ENCODE measurements at places on chromosomes 7 and 10.

DNA sequence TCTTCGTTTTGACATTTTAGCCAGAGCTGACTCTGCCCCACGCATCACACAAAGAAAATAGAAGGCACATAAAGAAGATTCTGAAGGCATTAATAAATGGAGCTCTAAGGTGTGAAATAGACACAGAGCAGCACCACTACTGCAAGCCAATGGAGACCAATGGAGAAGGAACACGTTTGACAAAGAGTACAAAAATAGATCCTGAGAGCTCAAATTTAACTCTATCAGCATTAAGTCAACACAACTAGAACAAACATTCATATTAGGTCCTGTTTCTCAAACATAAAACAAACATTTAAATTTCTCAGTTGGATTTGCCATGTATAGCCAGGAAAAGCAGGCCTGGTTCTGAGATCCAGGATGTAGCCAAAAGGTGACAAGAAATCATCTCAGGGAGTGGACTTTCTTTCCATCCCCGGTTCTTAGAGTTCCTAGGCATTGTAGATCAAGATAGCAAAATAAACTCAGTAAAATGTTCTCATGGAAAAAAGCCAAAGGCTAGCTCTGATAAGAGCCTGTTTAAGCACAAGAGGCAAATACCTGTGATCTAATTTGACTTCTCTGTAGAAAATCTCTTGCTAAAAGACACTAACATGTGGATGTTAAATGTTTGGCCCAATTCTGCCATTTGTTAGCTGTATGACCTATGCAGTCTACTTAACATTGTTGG lies 174.2 kb upstream of the VIPR2 start:
- DNase-seq, result no peak

DNA sequence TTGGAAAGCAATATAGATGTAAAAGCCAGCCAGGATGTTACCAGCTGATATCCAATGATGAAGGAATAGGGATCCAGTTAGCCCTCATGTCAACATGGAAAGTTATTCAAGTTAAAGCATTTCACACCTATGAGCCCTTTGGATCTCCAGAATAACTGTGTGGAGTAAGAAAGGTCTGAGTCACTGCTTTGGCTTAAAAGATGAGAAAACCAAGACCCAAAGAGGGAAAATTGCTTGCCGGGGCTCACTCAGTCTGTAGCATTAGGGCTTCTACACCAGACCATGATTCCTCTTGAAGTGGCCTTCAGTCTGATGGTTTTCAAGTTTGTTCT lies 12.6 kb downstream of the LSM5 start:
- DNase-seq, result no peak

DNA sequence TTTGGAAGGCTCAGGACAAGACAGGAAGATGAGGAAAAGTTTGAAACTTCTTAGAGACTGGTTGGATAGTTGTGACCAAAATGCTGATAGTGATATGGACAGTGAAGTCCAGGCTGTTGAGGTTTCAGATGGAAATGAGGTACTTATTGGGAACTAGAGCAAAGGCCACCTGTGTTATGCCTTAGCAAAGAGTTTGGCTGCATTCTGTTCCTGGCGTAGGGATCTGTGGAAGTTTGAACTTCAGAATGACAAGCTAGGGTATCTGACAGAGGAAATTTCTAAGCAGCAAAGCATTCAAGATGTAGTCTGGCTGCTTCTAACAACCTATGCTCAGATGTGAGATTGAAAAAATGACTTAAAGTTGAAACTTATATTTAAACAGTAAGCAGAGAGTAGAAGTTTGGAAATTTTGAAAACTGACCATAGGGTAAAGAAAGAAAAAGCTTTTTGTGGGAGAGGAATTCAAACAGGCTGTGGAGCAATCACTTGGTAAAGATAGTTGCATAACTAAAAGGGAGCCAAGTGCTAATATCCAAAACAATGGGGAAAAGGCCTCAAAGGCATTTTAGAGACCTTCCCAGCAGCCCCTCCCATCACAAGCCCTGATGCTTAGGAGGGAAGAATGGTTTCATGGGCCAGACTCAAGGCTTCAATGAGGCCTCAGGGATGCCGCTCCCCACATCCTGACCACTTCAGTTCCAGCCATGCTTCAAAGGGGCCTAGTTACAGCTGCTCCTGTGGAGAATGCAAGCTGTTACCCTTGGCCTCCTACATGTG lies 415.1 kb downstream of the INHBA start:
- DNase-seq, result no peak

DNA sequence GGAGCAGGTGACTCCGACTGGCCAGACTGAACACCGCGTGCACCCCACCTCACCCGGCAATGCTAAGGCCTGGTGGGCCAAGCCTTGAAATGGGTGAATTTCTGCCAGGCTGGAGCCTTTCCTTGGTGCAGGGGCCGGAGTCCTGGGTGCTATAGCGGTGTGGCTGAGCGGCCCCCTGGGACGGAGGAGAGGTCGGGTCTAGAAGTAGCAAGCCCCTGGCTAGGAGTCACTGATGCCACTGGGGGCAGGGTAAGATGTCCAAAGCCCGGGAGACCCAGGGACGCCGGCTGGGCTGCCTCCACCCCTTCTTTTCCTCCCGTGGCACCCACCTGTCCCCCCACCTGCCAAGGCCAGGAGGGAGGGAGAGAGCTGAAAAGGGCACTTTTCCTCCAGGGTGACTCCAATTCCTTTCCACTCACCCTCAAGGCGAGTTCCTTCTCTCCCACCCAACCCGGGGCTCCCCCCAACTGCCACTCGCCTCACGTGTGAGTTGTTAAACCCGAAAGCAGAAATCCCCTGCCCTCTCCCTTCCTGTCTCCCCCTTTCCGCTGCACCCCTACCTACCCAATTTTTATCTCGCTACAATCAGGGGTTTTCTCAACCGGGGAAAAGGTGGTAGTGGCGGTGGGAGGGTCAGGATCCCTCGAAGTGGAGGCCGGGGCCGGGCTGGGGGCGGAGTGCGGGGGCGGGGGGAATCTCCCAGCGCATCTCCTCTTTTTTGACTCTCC lies 6.0 kb upstream of the GATA3 start:
- DNase-seq, result no peak

DNA sequence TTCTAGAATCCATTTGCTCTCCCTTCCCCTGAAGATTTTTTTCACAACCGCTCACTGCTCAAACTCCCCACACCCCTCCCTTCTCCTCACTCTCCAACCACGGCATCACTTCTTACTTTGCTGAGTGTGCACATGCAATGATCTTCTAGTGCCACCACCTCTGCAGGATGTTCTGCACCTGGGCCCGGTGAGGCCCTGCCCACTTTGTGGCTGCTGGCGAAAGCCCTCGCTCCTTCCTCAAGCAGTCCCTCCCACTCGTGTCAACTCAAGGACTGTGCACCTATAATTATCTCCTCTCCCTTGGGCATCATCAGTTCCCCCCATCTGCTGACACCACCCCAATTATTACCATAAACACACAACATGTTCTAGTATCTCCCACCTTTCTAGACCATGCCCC lies 91.0 kb upstream of the LANCL2 start:
- DNase-seq, result no peak

- DNase-seq, result no peak
Measured at GRCh38 chr7:68707159-68707558, 891.1 kb upstream of the AUTS2 start.

GRCh38 chr10:14574291-14574690 lies 200.4 kb downstream of the FAM107B start:
- DNase-seq, result no peak

GRCh38 chr7:55524558-55525310 lies 47.6 kb downstream of the VOPP1 start:
- DNase-seq, result no peak

- no peak for DNase-seq
Measured at GRCh38 chr7:2237109-2237602, 4.4 kb upstream of the MAD1L1 start.

- DNase-seq, result no peak
Measured at GRCh38 chr10:118907051-118907450, 122.5 kb upstream of the NANOS1 start.

- no peak for DNase-seq
Measured at GRCh38 chr10:131790021-131790420, 110.8 kb upstream of the PPP2R2D start.

DNA sequence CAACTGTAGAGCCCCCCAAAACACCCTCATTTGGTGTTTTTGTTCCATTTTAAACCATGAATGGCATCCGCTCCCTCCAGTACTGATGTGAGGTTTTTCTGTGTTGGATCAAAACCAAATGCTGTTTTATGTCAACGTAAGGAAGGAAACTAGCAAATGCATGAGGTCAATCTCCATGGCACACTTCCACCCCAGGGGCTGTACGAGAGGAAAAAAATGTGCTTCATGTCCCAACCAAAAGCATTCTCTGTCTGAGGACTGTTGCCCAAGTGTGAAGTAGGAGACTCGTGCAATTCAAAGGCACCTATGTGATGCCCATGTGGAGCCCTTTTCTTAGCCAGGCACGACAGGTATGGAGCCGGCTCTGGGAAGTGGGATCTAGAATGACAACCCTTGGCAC lies 180.3 kb upstream of the MKI67 start:
- no peak for DNase-seq

DNA sequence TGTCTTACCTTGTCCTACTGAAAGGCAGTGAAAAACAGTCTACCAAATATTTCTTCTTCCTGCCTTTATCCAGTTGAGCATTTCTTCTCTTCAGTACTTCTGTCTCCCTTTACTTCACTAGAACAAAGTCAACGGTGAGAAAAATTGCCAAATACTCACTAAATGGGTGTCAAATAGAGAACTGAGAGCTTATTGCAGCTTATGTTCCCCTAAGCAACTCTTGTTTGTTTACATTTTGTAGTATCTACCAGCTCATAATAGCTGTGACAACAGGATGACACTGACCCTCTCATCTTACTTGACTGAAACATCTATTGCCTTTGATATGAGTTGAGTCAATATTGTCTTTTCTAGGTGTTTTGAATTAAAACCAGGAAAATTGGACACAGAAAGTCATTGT lies 327.9 kb upstream of the SORCS1 start:
- DNase-seq, result no peak

- no peak for DNase-seq
Measured at GRCh38 chr10:51498424-51498823, 201.0 kb downstream of the CSTF2T start.

Measured in stimulated activated CD8-positive, alpha-beta memory T cell treated with anti-CD3 and anti-CD28 coated beads, Interleukin-2, amount 100 ng/mL, for 1 hour (primary cell).